ENCODE measurements at places on chromosomes 2 and 18. TPM values are rescaled to one million over a fixed set of nuclear protein-coding genes. Genes with fewer than 3 reads are reported as not detected.

DSG4 gene
- total RNA-seq, result not detected

ELOA2 gene
- total RNA-seq, result not detected

MOGAT1 gene
- not detected for total RNA-seq

PGAP1 gene
- 6.6 TPM for total RNA-seq

FBXO11 gene
- total RNA-seq, result 71.7 TPM

MBD5 gene
- total RNA-seq, result 67.0 TPM

STRADB gene
- total RNA-seq, result 15.7 TPM

LIPG gene
- total RNA-seq, result 3.9 TPM

Measured in sigmoid colon (tissue), 7 donors.